ENCODE measurements at places on chromosomes 3 and 15. TPM values are rescaled to one million over a fixed set of nuclear protein-coding genes. Genes with fewer than 3 reads are reported as not detected.

Gene WDR49
- 1.2 TPM for total RNA-seq

Gene EEF1AKMT4
- total RNA-seq: 2.7 TPM

DNA sequence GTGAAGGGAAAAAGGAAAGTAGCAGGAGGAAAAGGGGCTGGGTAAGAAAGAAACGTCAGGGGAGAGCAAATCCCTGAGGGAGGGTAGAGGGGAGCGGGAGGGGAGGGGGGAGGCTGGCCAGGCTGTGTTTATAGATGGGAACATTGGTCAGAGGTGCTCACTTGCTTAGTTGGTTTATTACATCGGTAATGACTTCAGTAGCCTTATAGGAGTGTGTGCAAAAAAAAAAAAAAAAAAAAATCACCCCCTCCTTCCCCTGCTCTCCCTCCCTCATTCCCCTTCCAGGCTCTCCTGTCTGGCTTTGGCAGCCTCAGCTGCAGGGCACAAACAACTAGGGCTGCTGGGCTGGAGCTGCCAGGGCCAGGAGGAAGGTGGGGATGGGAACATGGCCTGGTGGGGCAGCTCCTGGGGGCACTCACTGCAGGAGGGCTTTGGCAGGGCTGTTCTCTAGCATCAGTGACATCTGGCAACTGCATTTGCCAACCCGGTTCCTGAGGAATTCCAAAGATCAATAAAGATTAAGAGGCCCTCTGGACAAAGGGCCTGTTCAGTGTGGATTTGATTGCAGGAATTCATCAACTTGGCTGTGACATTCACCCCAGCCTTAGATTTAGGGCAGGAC, 334.5 kb upstream of the FRG2C start:
- no peak for DNase-seq
- no peak overlapping the region for H3K4me3 ChIP-seq
- no peaks in the 10 kb centered on the region for H3K4me1 ChIP-seq
- no peak overlapping the region for H3K27ac ChIP-seq
- H3K27me3 ChIP-seq: no peaks in the 10 kb centered on the region

- H3K4me3 ChIP-seq: no peak overlapping the region
- H3K27ac ChIP-seq: peak overlapping the region; percentile 37
- H3K27me3 ChIP-seq: no peaks in the 10 kb centered on the region
- peaks cover 26% of the 10 kb centered on the region for H3K4me1 ChIP-seq
Observed at GRCh38 chr3:61903931-61904657, 342.7 kb downstream of the PTPRG start.

DNA sequence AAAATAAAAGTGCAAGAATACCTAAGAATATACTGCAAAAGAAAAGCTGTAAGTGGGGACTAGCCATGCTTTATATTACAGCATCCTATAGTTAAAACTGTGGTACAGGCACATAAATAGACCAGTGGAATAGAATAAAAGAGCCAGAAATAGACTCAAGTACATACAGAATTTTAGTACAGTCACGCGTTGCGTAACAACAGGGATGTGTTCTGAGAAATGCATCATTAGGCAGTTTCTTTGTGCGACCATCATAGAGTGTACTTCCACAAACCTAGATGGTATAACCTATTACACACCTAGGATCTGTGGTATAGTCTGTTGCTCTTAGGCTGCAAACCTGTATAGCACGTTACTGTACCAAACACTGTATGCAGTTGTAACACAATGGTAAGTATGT, 61.8 kb downstream of the PCCB start:
- no peak overlapping the region for H3K27ac ChIP-seq
- no peak overlapping the region for H3K4me3 ChIP-seq
- no peaks in the 10 kb centered on the region for H3K36me3 ChIP-seq
- no peaks in the 10 kb centered on the region for H3K27me3 ChIP-seq
- no peaks in the 10 kb centered on the region for H3K4me1 ChIP-seq
- no peak for DNase-seq

Gene DUT
- 90.0 TPM for total RNA-seq

Measured in upper lobe of right lung (tissue), 1 donor.